CD8-positive, alpha-beta T cell (primary cell): ENCODE measurements at places on chromosomes 2 and 18.

GRCh38 chr2:71333619-71334018, 2.0 kb downstream of the ZNF638 start:
- DNase-seq: no peak

GRCh38 chr2:11762031-11762430, 15.6 kb downstream of the LPIN1 start:
- DNase-seq: no peak

DNA sequence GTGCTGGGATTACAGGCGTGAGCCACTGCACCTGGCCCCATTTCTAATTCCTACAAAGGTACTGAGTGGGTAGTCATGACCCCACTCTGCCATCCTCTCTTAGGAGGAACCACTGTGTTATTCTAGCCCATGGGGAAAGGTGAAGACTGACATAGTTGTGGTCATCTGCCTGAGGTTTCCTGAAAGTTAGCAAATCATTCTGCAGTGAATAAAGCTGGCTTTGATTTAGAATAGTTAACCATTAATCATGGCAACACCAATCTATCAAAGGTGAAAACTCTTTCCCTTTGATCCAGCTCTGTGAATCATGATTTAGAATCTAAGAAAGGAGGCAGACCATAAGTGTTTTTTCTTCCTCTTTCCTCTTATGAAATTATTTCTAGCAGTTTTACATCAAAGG, 50.8 kb downstream of the SUMO1 start:
- DNase-seq: no peak

DNA sequence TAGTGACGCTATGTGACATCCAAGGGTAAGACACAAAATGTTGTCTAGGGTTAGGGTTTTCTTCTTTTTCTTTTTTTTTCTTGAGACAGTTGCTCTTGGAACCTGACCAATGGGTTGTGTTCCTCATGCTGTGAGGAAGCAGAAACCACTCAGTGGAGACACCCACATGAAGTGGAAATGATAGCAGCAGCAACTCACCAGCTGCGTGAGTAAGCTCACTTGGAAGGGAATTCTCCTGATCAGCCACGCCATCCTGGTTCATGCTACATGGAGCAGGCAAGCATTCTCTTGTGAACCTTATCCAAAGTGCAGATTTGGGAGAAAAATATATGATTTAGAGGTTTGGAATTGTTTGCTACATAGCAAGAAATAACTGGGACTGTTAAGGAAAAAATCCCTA, 863.7 kb downstream of the EPHA4 start:
- no peak for DNase-seq

DNA sequence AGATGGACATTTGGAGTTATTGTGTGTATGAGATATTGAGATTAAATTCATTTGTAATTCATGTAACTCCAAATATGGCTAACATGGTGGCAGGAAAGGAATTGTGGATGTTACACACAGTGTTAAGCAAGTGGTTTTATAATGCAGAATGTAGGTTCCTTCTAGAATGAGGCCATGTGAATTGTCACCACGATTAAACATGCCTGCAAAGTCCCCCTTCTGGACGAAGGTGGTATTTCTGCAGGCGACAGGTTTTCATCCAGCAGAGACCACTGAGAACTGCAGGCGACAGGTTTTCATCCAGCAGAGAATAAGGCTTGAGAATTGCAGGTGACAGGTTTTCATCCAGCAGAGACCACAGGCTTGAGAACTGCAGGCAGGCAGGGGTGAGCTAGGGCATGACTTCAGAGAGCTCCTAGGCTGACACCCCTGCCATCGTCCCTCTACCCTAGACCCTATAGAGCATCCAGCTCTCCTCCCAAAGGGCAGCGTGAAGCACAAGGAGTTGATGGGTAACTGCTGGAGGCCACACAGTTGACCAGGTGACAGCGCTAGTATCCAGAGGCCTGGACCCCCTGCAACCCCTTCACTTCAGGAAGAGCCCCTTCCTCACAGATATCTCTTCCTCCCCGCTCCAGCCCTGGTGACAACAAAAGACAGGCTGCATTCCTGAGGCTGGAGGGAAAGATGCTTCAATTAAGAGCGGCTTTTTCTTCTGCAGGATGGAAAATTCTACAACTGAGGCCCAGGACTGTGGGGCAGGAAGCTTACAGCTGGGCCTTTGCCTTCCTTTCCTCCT, 175.8 kb downstream of the LOXHD1 start:
- peak; percentile 63 for DNase-seq

DNA sequence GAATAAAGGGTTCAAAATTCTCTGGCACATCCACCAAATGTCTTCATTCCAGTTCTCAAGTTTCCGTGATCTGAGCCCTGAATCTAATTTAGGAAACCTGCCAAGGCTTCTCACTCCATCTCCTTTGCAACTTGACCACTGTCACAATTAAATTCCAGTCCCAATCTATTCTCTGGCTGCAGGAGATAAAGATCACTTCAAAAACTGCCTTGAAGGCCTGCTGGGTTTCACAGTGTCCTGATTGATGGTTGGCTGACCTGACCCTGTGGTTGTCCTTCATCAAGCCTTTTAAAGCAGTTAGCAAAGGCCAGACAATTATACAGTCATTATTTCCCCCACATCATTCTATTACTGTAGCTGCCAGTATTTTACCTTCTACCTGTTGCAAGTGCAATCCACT, 60.3 kb upstream of the DNAJC10 start:
- DNase-seq: no peak

DNA sequence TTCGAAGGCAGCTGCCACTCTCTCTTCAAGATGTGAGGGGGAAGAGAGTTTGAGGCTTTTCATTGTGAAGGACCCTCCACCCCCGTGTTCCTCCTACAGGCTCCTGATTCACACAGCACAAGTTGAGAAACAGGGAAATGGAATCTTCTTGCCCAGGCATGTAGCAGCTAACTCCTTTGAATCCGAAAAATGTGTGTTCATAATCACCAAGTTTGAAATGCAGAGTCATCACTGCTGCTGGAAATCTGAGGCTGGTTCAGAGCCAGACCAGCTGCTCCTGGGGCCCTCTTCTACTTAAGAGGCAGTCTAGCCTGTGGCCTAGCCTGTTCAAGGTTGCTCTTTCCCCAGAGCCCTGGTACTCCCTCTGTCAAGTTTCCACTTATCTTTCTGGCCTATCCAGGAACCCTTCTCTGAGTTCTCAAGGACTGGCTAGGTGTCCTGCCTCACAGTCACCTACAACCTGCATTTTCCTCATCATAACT, 166.4 kb downstream of the TMEM247 start:
- no peak for DNase-seq

DNA sequence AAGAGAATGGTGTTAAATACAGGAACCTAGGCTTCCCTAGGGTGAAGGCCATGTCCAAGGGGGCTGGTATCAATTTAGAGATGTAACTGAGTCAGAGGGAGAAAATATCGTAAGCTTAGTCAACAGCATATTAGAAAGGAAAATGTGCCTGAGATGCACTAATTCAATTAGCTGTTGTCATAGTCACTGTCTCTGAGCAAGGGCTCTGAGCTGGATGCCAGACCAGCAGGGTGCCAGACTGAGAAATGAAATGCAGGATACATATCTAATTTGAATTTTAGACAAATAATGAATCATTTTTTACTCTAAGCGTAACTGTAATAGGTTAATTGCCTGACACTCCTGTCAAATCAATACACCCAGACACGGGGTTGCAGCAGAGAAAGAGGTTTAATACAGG, 11.4 kb upstream of the SLC35F6 start:
- no peak for DNase-seq

- DNase-seq: no peak
These were observed 36.6 kb upstream of the CETN1 start for GRCh38 chr18:543447-544078.

GRCh38 chr2:75627902-75628504, 18.6 kb upstream of the MRPL19 start:
- peak; percentile 40 for DNase-seq

- DNase-seq: no peak
These were observed 12.5 kb upstream of the TMEM185B start for GRCh38 chr2:120235681-120236080.

DNA sequence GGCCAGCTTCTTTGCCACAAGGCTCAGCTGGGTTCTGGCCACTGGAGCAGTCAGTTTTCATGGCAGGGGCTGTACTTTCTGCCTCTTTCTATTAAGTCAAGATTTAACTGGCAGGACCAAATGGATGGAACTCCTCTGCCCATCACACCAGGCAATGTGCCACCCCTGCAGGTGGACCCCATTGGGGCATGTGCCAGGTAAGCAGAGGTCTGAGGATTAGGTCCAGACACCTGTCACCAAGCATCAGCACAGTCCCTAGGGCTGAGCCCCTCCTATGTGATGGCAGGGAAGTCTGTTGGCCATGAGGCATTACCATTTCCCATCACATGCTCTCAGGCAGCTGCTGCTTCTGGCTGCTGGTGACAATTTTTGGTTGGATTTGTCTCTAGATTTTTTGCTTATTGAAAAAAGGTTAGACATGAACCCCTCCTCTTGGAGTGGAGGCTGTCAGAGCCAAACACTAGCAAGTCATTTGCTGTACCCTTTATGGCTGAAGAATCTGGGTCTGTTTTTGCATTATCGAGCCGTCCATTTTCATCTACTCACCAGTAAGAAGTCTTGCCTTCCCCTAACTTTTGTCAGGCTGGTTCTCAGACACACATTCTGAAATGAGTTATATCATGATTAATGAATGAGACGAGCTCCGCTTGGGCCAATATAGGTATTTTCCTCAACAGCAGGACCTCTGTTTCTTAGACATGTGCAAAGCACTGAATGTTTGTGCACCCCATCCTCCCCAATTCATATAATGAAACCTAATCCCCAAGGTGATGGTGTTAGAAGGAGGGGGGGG, 328.0 kb downstream of the TSN start:
- no peak for DNase-seq

DNA sequence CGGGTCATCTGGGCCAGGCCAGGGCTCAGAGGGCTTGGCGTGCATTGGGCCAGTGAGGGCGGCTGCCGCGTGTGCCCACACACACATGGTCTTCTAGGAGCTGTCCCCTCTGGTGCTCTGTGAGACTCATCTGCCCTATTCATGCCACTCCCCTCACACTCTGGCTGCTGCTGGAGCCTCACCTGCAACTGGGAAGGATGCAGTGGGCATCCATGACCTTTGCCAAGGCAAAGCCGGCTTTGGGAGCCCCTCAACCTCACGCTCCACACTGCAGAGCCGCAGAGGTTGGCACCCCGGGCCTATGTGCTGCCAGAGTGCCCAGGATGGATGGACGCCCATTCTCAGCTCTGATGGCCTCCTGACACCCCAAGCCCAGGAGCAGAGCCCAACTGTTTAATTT, 330.2 kb upstream of the SALL3 start:
- DNase-seq: no peak

DNA sequence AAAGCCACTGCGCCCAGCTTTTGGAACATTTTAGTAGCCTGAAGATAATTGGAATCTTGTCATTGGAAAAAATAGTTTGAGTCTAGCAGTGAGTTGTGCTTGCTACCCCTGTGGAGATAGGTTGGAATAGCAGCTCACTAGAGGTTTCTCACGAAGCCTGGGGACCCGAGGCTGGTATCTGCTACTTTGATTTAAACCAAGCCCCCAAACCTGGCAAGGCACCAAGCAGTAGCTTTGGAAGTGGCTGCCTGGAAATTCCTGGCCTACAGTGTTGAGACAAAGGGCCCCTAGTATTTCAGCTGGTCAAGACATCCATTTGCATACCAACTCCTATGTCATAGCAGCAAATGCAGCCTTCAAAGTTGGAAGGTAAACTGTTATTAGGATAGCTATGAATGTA, 42.1 kb downstream of the NOP58 start:
- DNase-seq: no peak

- DNase-seq: no peak
These were observed 31.7 kb downstream of the TMEM178A start for GRCh38 chr2:39697454-39697853.

DNA sequence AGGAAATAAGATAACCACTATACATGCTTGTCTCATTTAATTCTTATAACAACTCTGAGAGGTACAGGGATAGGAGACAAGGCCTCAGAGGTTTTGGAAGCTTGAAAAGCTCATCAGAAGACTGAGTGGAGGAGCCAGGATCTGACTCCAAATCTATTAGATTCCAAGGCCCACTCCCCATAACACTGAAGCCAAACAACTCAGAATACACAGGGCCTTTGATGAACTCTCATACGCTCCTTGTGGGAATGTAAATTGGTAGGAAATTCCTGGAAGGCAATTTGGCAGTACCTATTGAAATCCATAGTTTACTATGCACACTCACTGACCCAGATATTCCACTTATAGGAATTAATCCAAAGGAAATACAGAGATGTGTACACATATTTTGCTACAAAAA, 27.9 kb downstream of the WIPF1 start:
- DNase-seq: no peak

DNA sequence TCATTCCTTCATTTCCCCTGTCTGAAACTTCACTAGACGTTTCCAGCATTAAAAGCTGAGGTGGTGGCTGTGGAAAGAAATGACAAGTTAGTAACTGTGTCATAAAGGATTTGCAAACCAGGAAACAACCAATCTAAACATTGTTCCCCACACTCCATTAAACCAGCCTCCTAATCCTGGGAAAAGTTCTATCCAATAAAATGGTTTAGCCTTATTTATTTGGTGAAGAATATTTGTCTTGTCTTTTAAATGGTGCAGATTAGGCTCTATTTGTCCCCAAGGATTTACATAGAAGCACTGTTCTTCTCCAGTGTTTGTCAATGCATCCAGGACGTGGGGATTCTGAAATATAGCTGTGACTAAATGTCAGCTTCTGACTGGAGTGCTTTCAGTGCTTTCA, 10.5 kb upstream of the DPP4 start:
- no peak for DNase-seq

- no peak for DNase-seq
These were observed 1055.7 kb upstream of the TMEFF2 start for GRCh38 chr2:193250389-193250788.

- DNase-seq: no peak
These were observed 14.5 kb downstream of the EPC2 start for GRCh38 chr2:148658807-148659722.

- DNase-seq: no peak
These were observed 84.1 kb downstream of the CTIF start for GRCh38 chr18:48622911-48623431.

GRCh38 chr18:4236940-4237663, 218.0 kb downstream of the DLGAP1 start:
- DNase-seq: no peak

DNA sequence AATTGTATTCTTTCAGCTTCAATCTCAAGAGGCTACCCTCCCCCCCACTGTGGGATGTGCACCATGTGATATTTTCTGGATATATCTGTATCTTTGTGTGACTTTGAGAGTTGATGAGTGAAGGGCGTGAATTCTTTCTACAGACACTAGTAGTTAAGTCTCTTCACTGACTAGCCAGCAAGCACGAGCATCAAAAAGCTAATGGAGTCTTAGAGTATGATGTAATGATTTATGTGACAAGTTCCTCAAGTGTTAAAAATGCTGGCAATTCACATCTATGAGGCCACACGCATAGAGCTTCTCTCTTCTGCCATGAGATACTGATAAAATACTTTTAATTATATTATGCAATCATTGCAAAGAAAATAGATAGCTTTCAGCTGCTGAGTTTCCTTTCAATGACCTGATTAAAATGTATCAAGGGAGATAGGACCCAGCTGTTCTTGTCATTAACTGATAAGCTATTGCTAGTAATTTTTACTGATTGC, 304.8 kb downstream of the TRIB2 start:
- no peak for DNase-seq
